Activated T-helper 2 cell treated with anti-CD3 and anti-CD28 coated beads, Interferon-gamma antibody, Interleukin-2, Interleukin-4, amounts not matched to agents 10 μg/mL and 5 μg/mL and 100 μg/mL, durations not matched to agents 14 hours and 24 hours and 36 hours (primary cell): ENCODE measurements at places on chromosomes 12 and 14. TPM values are rescaled to one million over a fixed set of nuclear protein-coding genes. Genes with fewer than 3 reads are reported as not detected.

- peaks cover 3% of the 10 kb centered on the region for H3K36me3 ChIP-seq
- H3K27me3 ChIP-seq = no peaks in the 10 kb centered on the region
- no peak overlapping the region for H3K4me3 ChIP-seq
- H3K4me1 ChIP-seq = peaks cover 27% of the 10 kb centered on the region
These were observed 69.8 kb downstream of the ZFP36L1 start for GRCh38 chr14:68722968-68723566.

DBX2 gene
- total RNA-seq = not detected in 2 replicates

DNA sequence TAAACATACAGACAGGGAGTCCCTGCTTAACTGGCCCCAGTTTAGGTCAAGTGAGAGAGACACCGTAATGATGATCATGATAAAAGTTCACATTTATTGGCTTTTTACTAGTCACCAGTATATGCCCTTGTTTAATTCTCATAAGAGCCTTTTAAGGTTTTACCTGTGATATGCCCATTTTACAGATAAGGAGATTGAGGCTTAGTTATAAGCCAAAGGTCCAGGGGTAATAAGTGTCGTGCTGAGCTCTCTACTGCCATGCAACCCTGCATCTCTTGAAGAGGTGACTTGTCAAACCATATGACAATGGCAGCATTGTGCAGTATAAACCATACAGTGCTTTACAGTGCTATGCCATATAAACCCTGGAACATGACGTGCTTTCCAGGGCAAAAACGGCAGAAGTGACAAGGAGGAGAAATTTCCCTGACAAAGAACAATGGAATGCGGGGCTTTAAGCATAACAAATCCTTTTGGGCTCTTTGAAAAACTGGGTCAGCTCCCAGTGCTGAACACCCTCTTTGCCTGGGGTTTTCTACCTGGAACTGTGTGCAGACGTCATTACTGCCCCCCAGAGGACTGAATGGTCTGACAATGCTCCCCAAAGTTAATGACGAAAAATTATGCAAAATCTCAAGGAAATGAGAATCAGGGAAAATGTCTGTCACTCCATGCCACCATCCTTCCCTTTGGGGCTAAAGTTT, 59.7 kb upstream of the C14orf132 start:
- H3K4me3 ChIP-seq = no peak overlapping the region
- no peak for DNase-seq
- H3K27me3 ChIP-seq = peaks cover 8% of the 10 kb centered on the region
- no peaks in the 10 kb centered on the region for H3K4me1 ChIP-seq
- no peak overlapping the region for H3K27ac ChIP-seq

SERPINA3 gene
- total RNA-seq = not detected in 2 replicates

RBP5 gene
- total RNA-seq = 1.2 TPM in 1 of 2 replicates, not detected in the other

CEP170B gene
- 8.5 TPM in 2 replicates for total RNA-seq

FOXN4 gene
- total RNA-seq = not detected in 2 replicates

- DNase-seq = no peak
- peaks cover 14% of the 10 kb centered on the region for H3K4me1 ChIP-seq
- no peak overlapping the region for H3K4me3 ChIP-seq
- H3K36me3 ChIP-seq = peaks cover 3% of the 10 kb centered on the region
- H3K27ac ChIP-seq = no peak overlapping the region
These were observed 95.1 kb downstream of the SCARB1 start for GRCh38 chr12:124768452-124769162.

SDS gene
- total RNA-seq = not detected in 2 replicates

DNA sequence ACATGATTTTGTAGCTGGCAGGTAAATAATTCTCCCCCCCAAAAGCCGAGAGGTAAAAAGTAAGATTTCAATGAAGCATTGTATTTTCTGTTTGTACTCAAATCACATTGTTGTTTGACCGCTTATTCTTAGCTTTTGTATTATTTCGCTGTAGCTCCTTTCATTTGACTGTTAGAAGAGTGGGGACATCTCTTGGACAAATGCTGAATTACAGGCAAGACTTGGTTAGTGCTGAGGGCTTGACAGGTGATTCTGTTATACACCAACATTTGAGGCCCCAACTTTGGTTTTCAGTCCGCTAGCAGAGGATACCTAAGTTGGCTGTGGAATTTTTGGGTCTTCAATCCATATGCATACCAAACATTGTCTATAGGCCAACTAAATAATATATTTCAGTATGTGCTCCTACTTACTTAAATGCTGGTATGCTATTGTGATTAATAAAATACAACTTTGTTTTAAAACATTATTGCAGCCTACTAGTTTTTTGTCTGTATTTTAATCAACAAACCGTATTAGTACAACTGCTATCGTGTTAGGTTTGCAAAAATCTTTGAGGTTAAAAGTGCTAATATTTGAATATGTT, 102.2 kb downstream of the ERC1 start:
- no peak for DNase-seq
- no peak overlapping the region for H3K27ac ChIP-seq

GRCh38 chr14:56590535-56590960, 10.9 kb downstream of the TMEM260 start:
- peaks cover 1% of the 10 kb centered on the region for H3K4me1 ChIP-seq
- no peaks in the 10 kb centered on the region for H3K27me3 ChIP-seq
- H3K27ac ChIP-seq = no peak overlapping the region
- no peak overlapping the region for H3K4me3 ChIP-seq
- H3K36me3 ChIP-seq = peaks cover 13% of the 10 kb centered on the region

DNA sequence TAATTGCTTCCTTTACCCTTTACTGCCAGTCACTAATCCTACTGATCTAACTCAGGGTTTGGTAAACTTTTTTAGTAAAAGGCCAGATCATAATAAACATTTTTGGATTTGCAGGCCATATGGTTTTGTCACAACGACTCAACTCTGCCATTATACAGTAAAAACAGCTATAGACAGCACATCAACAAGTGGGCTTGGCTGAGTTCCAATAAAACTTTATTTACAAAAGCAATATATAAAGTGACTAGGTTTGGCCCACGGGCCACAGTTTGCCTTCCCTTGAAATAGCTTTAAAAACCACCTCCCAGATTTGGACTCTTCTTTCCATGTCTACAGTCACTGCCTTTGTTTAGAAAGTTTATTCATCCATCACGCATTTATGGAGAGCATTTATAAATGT, 146.9 kb downstream of the NTF3 start:
- no peak overlapping the region for H3K4me3 ChIP-seq
- no peak for DNase-seq
- no peaks in the 10 kb centered on the region for H3K4me1 ChIP-seq
- H3K27ac ChIP-seq = no peak overlapping the region
- H3K27me3 ChIP-seq = no peaks in the 10 kb centered on the region

DNA sequence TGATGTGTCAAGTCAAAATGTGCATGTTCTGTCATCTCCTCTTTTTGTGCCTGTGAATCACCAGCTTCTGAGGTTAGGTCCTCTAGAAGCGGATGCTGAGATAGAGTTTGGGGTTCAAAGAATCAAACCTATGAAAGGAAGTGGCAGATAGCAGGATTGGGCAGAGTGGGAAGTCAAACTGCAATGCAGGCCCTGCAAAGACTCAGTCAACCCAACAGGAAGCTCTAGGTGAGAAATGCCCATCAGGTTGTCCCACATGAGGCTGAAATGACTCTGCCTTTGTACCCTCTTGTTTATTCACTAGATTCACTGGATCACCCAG, 4.5 kb upstream of the MIA2 start:
- no peaks in the 10 kb centered on the region for H3K36me3 ChIP-seq
- no peak overlapping the region for H3K4me3 ChIP-seq
- H3K4me1 ChIP-seq = peaks cover 48% of the 10 kb centered on the region
- H3K27ac ChIP-seq = peak overlapping the region; percentile 93
- H3K27me3 ChIP-seq = no peaks in the 10 kb centered on the region
- DNase-seq = peak; percentile 73

GIT2 gene
- 71.1 and 72.3 TPM in 2 replicates for total RNA-seq

DNA sequence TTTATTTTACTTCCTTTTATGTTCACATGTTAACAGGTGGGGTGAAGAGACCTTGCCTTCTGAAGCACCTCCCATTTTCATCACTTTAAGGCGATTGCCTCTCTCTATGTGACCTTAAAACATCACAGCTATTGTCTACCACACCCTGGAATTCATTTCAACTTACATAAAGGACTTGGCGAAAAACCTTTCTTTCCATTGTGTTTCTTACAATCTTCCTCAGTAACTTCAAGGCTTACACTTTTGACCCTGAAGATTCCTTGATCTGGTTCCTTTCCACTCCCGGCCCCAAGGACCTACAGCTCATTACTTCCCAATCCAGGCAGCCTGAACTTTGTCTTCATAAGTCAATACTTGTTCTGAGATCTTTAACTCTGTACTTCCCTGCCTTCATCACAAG, 443.3 kb downstream of the ADAMTS20 start:
- no peak for DNase-seq
- H3K27me3 ChIP-seq = no peaks in the 10 kb centered on the region
- no peak overlapping the region for H3K27ac ChIP-seq
- H3K4me3 ChIP-seq = no peak overlapping the region
